ENCODE measurements at places on chromosomes 16 and 17.

- DNase-seq: no peak
Measured at GRCh38 chr16:85663891-85664321, 24.8 kb downstream of the GINS2 start.

GRCh38 chr17:28549236-28550132 is 2.9 kb downstream of the UNC119 start:
- DNase-seq: no peak

DNA sequence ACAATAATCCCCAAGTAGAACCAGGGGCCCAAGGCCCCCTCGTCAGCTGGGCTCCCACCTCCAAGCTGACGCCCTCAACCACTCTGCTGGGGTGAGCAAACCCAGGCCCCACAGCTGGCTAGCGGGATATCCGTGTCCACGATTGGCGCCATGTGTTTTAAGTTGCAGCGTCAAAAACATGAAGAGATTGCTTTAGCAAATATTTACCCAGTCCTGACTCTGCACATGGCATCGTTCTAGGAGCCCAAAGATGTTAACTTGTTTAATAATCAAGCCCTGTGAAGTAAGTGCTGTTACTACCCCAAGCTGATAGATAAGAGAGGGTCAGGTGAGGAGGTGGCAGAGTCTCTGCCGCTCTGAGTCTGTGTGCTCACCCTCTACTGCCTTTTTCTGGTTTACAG is 344 bp upstream of the SEPTIN12 start:
- DNase-seq: no peak

DNA sequence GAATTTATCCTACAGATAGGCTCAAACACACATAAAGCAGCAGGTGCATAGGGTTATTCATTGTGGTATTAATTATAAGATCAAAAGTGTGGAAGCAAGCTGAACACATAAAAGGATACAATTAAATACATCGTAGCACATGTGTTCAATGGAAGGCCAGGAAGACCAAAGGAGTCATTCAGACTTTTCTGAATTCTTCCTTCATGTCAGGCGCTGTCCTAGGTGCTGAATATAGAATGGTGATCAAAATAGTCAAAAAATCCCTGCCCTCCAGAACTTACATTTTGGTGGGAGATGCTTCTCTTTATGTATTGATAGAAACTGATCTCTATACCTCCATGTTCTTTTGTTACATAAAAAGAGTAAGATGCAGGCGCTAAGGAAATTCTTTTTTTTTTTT is 439.0 kb upstream of the ASIC2 start:
- DNase-seq: no peak

DNA sequence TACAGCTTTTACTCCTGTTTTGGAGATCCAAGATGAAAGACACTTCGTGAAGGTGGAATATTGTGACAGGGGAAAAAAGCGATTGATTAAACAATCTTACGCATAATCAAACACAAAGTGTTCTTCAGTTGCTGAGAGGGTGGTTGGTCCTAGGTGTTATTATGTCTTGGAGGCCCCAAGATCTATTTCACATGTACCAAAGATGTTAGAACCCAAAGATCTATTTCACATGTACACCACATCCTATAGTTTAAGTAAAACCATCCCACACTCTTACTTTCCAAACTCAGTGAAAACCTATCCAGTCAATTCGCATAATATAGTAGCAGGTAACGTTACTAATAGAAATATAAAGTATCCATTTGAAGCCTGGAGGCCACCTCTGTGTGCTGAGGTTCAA is 242.6 kb upstream of the MAF start:
- no peak for DNase-seq

- DNase-seq: no peak
Measured at GRCh38 chr16:30985401-30986128, 558 bp downstream of the HSD3B7 start.

GRCh38 chr16:75589306-75589705 is 23.1 kb downstream of the GABARAPL2 start:
- no peak for DNase-seq

DNA sequence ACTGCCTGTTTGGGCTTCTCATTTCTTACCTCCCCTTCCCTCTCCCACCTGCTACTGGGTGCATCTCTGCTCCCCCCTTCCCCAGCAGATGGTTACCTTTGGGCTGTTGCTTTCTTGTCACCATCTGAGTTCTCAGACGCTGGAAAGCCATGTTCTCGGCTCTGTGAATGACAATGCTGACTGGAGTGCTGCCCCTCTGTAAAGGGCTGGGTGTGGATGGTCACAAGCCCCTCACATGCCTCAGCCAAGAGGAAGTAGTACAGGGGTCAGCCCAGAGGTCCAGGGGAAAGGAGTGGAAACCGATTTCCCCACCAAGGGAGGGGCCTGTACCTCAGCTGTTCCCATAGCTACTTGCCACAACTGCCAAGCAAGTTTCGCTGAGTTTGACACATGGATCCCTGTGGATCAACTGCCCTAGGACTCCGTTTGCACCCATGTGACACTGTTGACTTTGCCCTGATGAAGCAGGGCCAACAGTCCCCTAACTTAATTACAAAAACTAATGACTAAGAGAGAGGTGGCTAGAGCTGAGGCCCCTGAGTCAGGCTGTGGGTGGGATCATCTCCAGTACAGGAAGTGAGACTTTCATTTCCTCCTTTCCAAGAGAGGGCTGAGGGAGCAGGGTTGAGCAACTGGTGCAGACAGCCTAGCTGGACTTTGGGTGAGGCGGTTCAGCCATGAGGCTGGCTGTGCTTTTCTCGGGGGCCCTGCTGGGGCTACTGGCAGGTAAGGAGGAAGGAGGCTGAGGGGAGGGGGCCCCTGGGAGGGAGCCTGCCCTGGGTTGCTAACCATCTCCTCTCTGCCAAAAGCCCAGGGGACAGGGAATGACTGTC is at the start of gene CD68:
TSS of gene CD68 (plus strand) at position 638 of the 833 bp plus-strand sequence. CDS start at position 678, 40 bp downstream.
- DNase-seq: no peak

Measured in caudate nucleus (tissue), 63 donors.